ENCODE measurements at places on chromosomes 12 and 14.

- DNase-seq = no peak
Observed at GRCh38 chr12:49295082-49295936, at the start of gene PRPH. Gene PRPH, plus strand, starts transcription at chr12:49295147. Its CDS starts 54 bp downstream, at chr12:49295201.

DNA sequence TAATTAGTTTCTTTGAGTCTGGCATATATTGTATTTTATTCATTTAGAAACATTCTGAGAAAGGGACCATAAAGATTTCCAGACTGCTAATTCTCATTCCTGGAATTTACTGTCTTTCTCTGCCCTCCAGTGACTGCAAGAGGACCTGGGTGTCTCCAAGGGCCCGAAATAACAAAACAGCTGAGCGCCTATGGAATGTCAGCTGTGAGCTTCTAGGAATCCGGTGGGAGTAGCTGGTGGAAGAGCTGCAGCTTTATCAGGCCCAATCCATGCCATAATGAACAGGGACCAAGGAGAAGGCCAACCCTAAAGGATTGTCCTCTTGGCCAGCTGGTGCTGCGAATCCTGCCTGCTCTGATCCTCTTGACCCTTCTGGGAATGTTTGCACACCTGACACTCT, 31.9 kb downstream of the RDH12 start:
- DNase-seq = no peak

- no peak for DNase-seq
Observed at GRCh38 chr12:114932806-114933205, 248.8 kb upstream of the TBX3 start.

DNA sequence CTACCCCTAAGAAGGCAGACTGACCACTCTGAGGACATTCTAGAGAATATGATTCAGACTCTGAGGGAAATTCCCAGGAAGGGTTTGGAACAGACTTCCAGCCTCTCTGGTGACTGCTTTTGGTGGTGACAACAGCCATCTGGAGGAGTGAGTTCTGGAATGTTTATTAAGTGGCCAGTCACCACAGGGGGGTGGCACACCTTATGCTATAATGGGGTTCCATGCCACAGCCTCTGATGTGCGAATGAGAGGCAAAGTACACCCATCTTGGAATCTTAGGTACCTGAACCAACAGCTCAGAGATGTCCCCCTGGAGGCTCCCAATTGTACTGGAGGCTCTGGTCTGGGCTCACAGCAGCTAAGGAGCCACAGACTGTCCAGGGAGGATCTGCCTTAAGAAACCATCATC, 9.5 kb upstream of the TINF2 start:
- DNase-seq = no peak

- no peak for DNase-seq
Observed at GRCh38 chr12:130452546-130452945, 114.9 kb downstream of the PIWIL1 start.

DNA sequence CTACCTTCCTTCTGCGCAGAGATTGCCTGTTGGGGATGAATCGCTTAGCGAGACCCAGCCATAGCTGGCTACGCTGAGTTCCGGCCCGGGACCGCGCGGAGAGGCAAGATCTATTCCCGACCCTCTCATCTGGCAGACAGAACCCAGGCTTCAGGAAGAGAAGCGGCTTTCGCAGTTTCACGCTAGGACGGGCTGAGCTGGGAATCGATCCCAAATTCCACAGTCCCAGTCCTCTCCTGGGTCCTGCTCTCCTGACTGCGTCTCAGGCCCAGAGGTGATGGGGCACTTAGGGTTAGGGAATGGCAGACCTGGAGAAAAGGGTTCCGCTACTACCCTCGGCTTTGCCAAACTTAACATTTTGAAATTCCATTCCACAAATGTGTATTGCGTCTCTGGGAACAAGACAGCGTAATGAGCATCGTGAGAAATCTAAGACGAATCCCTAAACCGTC, 2.8 kb downstream of the PTPN21 start:
- no peak for DNase-seq

GRCh38 chr12:14473707-14474287, 93.9 kb downstream of the PLBD1 start:
- no peak for DNase-seq

DNA sequence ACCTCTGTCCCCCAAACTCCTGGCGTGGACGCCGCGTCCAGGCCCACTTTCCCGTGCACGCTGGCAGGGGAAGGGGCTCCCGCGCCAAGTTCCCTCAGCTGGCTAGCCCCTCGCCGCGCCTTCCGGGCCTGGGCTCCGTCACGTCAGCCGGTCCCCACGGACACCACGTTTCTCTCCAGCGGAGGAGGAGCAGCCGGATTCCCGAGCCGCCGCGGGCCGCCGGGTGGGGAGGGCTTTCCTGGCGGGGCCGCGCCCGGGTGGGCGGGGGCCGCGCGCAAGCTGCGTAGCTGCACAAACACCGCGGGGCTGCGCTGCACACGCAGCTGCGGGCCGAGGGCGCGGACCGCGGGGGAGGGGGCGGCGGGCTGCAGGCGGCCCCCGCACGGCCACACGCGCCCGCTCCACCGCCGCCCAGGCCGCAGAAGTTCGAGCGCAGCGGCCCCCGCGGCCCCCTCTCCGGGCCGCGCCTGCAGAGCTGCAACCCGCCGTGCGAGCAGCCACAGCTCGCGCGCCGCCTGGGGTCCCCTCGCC, 45.1 kb upstream of the PNMA1 start:
- DNase-seq = no peak

DNA sequence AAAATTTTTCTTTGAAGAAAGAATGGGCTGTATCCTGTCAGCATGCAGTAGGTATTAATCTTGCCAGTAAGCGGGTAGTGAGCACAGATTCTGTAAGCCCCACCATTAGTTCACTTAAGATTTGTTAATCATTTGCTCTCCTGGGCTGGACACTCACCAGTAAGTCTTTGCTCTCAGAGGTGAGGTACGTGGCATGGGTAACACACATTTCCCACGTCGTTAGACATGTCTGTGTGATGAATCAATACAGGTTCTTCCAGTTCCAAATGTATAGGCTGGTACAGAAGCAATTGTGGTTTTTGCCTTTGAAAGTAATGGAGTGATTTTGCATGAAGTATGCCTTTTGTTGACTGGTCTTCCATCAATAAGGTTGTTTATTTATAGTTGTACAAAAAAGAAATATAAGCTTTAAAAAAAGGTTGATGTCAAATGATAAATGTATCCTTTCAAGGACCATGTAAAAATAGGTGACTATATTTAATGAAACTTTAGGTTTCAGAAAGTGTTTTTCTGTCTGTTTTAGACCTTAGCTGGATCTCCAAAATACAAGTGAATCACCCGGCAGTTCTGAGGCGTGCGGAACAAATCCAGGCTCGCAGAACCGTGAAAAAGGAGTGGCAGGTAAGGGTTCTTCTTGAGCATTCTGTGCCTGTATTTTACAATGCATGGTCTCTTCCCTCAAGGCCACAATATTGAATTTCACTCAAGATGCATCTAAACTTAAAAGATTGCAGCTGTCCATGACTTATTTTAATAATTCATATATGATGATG, 45.5 kb downstream of the DERA start:
- DNase-seq = no peak

GRCh38 chr12:83807871-83808270, 1104.7 kb downstream of the SLC6A15 start:
- DNase-seq = no peak

- no peak for DNase-seq
Observed at GRCh38 chr12:118429688-118430383, 53.5 kb downstream of the SUDS3 start.

- no peak for DNase-seq
Observed at GRCh38 chr12:8596561-8596960, 16.1 kb downstream of the AICDA start.

DNA sequence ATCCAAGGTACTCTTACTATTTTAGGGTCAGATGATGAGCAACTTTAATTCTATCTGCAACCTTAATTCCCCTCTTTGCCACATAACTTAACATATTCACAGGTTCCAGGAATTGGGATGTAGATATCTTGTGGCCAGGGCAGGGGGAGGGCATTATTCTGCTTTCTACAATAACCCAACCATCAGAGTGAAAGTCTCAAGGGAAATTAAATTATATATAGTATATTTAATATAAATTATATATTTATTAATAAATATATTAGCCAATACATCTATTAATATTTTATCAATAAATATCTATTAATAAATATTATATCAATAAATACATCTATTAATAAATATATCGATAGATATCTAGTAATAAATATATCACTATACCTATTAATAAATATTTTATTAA, 11.7 kb upstream of the RAB21 start:
- no peak for DNase-seq

- DNase-seq = peak; percentile 7
Observed at GRCh38 chr12:130013771-130014484, 110.1 kb upstream of the TMEM132D start.

DNA sequence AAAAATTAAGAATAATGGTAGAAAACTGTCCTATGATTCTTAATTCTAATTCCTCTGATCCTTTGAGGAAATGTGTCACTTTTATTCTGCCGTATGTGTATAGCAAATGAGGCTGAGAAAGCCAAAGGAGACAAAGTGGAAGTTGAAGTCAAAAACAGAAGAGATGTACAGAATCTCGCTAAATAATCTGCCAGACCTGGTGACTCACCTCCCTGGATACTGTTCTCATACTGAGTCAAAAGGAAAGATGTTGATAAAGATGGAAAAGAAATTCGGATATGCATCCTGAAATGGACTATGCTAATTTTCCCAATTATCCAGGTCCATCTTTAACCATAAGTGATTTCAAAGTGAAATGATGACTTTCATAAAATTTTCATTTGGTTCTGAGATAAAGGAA, 92.5 kb downstream of the DUSP6 start:
- no peak for DNase-seq
